ENCODE measurements at places on chromosomes 7 and 10. TPM values are rescaled to one million over a fixed set of nuclear protein-coding genes. Genes with fewer than 3 reads are reported as not detected.

GRCh38 chr7:127708788-127709187 lies 56.8 kb downstream of the SND1 start:
- no peak for DNase-seq

GRCh38 chr10:127945341-127945758 lies 38.4 kb downstream of the PTPRE start:
- no peak for DNase-seq

GRCh38 chr10:7483848-7484247 lies 73.0 kb upstream of the SFMBT2 start:
- no peak for DNase-seq

GRCh38 chr7:94615666-94616065 lies 40.3 kb downstream of the SGCE start:
- DNase-seq = no peak

GRCh38 chr10:122282253-122282671 lies 11.2 kb downstream of the BTBD16 start:
- DNase-seq = peak; percentile 86

GRCh38 chr10:19785366-19785765 lies 30.9 kb upstream of the PLXDC2 start:
- DNase-seq = no peak

DNA sequence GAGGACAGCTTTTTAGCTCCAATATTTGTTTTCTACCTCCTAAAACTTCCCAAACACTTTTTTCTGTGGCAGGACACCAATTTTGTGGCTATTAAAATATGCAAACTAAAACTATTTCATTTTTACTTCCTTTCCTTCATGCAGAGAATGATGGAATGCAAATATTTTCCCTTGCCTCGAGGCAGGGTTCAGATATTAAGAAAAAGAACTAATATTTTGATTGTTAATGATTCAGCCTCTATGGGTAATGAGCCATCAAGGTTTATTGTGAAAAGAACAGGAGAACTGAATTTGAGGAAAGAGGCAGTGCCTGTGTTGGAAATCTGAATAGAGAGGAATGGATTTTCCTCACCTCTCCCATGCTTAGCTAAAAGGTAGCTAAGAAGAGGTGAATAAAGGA lies 43.1 kb upstream of the CASD1 start:
- no peak for DNase-seq

DNA sequence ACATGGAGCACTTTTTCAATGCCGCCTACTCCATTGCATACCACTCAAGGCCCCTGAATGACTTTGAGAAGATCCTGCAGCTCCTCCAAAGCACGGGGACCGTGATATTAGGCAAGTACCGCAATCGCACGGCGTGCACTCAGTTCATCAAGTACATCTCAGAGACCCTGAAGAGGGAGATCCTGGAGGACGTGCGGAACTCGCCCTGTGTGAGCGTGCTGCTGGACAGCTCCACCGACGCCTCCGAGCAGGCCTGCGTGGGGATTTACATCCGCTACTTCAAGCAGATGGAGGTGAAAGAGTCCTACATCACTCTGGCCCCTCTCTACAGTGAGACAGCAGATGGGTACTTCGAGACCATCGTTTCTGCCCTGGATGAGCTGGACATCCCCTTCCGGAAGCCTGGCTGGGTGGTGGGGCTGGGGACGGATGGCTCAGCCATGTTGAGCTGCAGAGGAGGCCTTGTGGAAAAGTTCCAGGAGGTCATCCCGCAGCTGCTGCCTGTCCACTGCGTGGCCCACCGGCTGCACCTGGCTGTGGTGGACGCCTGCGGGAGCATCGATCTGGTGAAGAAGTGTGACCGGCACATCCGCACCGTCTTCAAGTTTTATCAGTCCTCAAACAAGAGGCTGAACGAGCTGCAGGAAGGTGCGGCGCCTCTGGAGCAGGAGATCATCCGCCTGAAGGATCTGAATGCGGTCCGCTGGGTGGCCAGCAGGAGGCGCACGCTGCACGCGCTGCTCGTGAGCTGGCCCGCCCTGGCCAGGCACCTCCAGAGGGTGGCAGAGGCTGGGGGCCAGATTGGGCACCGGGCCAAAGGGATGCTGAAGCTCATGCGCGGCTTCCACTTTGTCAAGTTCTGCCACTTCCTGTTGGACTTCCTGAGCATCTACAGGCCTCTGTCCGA lies 12.7 kb upstream of the ATP6V0E2 start:
- DNase-seq = peak; percentile 78

DNA sequence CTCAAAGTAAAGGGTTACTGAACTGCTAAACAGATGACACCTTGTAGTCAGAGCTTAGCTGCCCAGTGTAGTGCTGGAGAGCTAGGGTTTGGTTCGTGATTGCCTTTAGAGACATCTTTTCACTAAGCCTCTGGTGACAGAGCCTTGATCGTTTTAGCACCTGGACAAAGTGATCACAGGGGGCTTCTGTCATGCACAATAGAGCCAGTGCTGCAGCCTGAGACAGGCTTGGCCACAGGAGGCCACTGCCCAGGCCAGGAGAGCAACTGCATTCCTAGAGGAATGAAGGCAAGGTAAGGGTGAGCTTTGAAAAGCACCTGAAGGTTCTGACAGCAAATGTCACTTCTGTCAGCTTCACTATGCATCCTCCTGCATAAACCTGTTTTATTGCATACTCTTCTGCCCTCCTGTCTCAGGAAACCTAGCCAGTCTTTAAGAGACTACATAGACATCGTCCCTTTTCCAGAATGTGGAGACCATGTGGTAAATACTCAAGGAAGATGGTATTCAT lies 122.9 kb downstream of the NPY start:
- DNase-seq = no peak

DNA sequence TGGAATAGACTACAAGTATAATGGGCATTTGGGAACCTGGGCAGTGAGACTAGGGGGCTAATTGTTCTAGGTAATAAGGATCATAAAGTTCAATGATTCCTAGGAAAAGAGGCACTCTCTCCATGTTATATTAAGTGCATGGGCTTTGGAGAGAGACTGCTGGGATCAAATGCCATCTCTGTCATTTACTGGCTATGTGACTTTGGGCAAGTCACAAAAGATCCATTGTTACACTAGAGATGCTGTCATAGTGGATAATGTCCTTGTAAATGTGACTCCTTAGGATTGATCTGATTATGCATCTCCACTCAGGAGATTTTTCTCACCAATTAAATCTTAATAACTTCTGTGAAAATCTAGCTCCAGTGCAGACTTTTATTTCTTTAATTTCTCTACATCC lies 156.3 kb upstream of the CACNA2D1 start:
- DNase-seq = no peak

DNA sequence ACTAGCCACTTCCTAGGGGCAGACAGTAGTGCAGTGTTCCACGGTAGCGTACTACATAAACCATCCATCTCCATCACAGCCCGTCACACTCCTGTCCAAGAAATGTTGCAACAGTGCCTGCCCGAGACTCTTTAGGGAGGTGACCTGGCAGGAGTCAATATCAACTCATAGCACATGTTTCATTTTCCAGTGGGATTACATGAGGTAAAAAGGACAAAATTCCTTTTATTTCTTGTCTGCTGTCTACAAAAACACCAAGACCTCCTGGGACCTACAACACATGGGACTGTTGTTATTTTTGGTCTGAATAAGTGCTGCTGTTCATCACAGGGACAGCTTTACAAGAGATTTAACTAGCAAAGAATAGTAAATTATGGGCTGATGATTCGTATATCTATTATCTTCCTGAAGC lies 99.9 kb downstream of the MPP7 start:
- DNase-seq = peak; percentile 62

GRCh38 chr10:49734676-49735075 lies 27.4 kb downstream of the OGDHL start:
- DNase-seq = no peak

GRCh38 chr10:133100706-133101415 lies 13.1 kb downstream of the ADGRA1 start:
- no peak for DNase-seq

- no peak for DNase-seq
Observed at GRCh38 chr10:63935705-63936104, 414.5 kb downstream of the REEP3 start.

GRCh38 chr7:33776788-33777187 lies 128.6 kb upstream of the BMPER start:
- no peak for DNase-seq

DNA sequence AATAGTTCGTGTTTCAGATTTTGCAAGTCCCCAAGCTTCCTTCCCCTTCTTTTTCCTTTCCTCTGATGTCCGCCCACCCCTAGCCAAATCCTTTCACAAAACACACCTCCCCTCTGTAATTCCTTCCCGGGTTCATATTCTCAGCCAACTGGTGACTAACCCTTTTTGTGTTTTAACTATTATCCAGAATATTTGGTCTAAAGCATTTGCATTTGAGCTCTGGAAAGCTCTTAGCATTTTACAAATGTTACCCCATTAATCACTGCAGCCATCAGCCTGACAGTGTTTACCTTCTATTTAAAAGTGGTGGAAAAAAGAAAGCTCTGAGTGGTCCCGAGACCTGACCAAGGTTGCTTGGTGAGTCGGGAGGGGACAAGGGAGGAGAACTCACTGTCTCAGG lies 139.0 kb downstream of the CREB5 start:
- no peak for DNase-seq

GRCh38 chr10:56318816-56319215 lies 42.2 kb downstream of the ZWINT start:
- DNase-seq = no peak

- DNase-seq = no peak
Observed at GRCh38 chr10:93591065-93591808, 9.8 kb downstream of the RBP4 start.

GRCh38 chr10:103847909-103848468 lies 7.4 kb downstream of the SH3PXD2A start:
- no peak for DNase-seq

DNA sequence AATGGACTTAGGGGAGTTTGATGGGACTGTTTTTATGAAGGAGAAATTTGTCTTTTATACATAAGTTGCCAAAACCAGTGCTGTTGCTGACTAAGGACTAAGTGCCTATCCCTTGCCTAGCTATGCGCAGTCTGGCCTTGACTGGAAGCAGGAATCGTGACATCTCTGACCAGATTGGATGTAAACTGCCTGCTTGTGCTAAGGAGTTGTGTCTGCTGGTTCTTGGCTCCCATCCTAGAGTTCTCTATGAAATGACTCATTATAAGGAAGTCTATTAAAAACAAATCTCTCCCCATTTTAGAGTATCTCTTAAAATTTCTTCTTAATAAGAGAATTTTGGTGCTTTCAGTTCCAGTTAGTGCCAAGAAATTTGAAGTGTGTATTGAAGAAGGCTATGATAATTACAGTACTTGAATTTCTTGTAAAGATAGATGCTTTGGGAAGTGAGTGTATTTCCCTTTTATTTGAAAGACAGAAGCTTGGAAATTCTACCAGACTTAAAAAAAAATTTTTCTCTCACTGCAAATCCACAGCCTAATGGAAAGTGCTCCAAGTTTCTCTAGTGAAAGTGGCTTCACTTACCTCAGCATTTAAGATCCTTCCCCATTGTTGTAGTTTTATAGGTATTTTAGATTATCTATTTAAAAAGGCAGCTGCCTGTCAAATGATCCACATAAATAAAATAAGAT lies 77.6 kb downstream of the BICC1 start:
- DNase-seq = no peak

DNA sequence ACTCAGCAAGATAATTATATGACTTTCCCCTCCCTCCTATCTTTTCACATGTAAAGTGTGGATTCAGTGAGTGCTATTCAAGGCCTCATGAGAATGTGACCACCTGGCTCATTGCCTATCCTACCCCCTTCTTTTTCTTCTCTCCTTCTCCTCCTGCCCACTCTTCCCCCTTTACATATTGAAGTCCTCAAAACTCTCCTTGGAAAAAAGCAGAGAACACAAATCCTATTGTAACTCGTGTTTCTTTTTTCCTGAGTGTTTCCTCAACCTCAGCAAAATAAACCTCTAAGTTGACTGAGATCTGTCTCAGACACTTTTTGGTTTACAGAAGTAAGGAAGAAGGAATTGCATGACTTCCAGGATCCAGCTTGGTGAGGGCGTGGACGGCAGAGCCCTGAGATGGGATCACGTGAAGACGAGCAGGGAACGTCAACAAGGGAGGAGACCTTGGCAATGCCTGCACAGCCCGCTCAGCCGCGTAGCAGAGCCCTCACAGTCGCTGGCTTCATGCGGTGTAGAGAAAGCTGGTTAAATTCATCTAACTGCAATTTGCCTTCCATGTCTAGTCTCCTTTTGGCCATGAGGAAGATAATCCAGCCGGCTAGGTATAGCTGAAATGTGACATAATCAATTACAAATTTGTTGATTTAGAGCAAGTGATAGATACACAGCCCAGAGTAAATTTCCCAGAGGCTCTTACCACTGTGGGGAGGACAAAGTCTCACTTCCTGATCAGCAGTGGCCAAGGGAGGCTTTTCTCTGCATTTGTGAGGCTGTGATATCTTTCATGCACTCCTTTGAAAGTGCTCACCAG lies 75.7 kb downstream of the LYZL2 start:
- DNase-seq = peak; percentile 82

- DNase-seq = no peak
Observed at GRCh38 chr10:112912410-112912928, 37.6 kb upstream of the TCF7L2 start.

DNA sequence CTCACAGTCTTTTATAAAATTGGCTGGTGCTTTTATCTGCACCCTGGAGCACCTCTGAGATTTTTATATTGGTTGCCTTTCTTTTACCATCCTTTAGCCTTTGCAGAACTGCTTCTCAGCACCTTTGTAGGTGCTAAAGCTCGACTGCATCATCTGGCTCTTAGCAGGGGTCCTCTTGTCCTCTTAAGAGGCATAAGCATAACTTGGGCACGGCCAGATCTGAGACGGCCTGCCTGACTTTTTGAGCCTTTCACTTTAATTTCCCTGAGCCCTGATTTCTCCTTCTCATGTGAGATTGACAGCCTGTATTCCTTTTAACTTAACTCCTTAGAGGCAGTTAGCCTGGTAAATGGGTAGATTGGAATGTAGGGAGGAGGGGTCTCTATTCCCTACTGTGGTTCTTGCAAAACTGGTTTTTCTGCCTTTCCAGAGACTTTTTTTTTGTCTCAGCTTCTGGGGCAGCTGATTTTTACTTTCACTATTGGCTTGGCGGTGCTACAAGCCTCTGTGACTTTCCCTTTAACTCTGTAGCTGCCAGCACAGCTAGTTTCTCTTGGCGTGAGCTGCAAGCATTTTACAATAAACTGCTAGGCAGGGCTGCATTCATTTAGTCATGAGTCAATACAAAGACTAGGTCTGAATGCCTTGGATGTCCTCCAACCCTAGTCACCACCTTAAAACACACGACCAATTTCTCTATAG lies 24.0 kb downstream of the ZPBP start:
- DNase-seq = no peak

DNA sequence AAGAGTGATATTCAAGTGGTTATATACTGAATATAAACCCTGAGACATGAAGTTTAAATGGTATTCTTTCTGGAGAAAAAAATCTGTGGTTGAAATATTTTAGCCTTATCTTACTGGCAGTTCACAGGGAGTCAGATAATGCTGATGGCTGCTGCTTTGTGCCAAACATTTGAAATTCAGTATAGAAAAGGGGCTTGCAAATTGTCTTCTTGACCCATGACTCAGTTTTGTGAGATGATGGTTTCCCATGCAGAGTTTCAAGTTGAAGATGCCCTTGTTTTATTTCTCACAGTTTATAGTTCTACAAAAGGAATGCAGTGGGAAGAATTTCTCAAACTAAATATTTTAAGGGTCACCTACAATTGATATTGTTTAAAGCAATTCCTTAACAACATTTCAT lies 251.1 kb upstream of the MEOX2 start:
- DNase-seq = no peak

Gene PCGF6
- 8.1 TPM for total RNA-seq

Gene PLEKHS1
- total RNA-seq = 0.21 TPM

Gene NEUROD6
- not detected for total RNA-seq

Gene C10orf105
- 0.42 TPM for total RNA-seq

Gene EIF5AL1
- not detected for total RNA-seq

Gene OR13A1
- not detected for total RNA-seq

Gene ADIRF
- total RNA-seq = 520 TPM

Gene AGBL3
- 2.5 TPM for total RNA-seq

Gene BEND7
- total RNA-seq = 24.0 TPM

Gene NKX2-3
- 0.60 TPM for total RNA-seq
